Naive thymus-derived CD4-positive, alpha-beta T cell (primary cell): ENCODE measurements at places on chromosomes 11 and 22. TPM values are rescaled to one million over a fixed set of nuclear protein-coding genes. Genes with fewer than 3 reads are reported as not detected.

OR10A4 gene
- not detected for total RNA-seq

EFCAB6 gene
- total RNA-seq = 1.2 TPM

OSBP2 gene
- 1.2 and 1.5 TPM in 2 replicates for total RNA-seq

DNA sequence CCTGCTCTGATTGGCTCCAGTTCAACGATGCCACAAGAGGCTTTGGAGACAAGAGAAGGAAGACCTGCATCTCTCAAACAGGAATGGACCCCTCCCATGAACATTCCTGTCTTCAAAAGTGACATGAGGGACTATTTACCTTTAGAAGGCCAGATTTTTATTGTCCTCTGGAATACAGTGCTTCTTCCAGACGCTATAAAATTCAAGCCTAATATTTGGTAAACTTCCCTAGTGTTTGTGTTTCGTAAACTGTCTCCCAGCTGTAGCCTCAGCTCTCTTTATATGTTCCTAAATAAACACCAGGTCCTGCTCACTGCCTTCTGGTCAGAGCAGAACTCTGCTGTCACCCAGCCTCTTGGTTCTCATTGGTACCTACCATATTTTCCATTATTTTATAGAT is 157.8 kb downstream of the CCDC34 start:
- DNase-seq = no peak

- DNase-seq = no peak
Measured at GRCh38 chr11:43788421-43788820, 92.2 kb upstream of the ALKBH3 start.

DNA sequence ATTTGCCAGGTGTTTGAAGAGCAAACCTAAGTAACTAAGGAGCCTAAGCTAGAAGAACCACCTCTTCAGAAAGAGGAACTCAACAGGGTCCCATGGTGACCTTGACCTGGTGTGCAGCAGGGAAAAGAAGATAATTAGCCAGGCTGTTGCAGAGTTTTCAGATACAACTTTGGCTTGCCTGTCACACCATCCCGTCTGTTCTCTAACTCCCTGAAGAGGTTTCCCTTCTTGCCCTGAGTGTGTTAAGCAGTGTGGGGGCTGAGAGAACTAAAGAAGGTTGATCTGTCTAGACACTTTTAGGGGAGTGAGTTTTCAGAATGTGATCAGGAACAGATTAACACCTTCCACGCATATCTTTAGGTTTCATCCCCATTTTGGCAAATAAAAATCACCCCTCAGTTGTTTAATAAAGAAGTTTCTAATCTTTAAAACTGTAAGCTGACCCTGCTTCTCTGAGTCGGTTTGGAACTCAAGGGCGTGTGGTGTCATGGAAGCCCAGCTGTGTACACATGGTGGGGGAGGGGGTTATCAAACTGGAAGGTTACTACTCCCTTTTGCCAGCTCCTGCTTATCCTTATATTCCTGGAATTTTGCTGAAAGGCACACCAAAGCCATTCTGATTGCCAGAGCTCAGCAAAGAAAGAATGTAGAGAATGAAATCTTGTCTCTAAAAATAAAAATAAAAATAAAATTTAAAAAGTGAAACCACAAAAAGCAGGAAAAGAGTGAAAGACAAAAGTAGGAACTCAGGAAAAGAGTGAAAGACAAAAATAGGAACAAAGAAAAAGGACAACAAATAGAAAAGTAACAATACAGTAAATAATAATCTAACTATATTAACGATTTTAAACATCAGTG is 70.2 kb downstream of the DBX1 start:
- DNase-seq = no peak

GRCh38 chr11:9740202-9740883 is 76.5 kb downstream of the SWAP70 start:
- no peak for DNase-seq

GRCh38 chr11:6377902-6378639 is 12.2 kb upstream of the SMPD1 start:
- no peak for DNase-seq

GRCh38 chr11:46553814-46554212 is 40.0 kb downstream of the AMBRA1 start:
- no peak for DNase-seq

DNA sequence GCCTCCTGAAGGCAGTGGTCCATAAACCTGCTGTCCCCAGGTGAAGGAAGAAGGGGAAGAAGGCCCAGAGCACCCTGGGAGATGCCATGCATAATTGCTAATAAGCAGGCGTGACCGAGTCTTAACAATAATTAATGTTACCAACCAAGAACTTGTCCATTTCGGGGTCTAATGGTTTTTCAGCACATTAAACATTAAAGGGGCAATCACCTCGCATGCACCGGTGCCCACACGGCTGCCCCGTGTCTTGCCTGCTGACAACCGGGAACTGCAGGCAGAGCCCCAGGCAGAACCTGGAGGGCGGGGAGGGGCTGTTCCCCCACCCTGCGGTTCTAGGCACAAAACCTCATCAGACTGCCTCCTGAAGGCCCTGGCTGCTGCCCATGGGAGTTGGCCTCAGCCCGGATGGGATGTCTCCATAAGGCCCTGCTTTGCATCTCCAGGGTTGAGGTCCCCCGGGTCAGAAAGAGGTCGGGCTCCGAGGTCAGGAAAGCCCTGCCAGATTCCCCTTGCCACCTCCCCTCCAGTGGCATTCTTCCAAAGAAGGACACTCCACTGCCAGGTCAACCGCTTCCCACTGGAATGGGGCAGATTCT is 169.0 kb downstream of the BUD13 start:
- DNase-seq = no peak

GRCh38 chr22:30294066-30294465 is 4.8 kb upstream of the CASTOR1 start:
- DNase-seq = no peak
